ENCODE measurements at places on chromosomes 3 and 15.

DNA sequence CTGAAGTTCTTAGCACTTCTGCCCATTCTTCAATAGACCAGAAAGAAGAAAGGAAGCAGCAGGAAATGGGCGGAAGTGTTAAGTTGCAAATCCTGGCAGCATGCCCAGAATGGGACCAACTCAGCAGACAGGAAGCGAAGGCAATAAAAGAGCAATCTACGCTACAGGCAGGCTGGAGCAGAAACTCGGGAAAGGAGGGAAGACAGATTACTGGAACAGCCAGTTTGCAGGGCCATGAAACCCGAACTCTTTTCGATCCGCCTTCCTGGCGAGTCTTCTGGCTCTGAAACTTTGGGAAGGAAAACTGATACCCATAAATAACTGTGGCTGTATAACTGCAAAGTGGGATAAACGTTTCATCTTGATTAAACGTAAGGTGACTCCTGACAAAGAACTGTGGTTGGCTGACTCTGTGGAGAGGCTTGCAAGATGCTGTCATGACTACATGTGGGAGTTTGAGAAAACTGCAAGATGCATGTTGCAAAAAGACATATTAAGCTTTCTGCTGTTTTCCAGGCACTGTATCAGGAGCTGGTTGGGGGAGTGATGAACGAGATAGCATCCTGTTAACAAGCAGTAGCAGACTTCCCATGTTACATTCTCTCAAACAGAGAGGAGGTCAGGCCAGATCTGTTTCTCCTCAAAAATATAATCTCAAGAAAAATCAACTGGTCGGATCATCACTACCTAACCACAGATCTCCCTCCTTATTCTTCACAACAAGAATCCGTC lies 67.8 kb downstream of the FMN1 start:
- peak; percentile 67 for DNase-seq

- no peak for DNase-seq
Measured at GRCh38 chr15:92711457-92711831, 55.9 kb upstream of the FAM174B start.

DNA sequence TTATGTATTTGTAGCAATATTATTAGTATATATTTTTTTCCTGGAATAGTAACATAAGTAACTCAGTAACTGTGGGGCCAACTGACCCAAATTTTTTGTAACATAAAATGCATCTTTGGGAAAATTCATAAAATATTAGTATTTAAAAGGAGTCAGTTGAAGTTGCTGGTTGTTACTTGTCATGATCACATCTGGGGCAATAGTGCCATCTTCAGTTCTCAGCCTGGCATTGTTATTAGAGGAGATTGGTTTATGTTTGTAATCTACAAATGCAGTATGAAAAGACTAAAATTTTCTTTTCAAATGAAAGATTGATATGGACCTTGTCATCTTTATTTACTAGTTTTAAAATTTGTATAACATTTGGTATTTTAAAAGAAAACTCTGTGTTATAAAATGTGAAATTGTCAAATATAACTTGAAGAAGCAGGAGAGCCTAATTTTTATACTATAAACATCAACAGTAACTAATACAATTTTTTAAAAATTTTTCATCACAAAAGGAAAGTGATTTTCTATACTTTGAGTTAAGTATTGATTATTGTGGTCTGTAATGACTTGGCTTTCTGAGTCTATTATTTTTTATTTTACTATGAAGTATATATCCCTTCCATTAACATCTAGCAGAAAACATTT lies 38.8 kb upstream of the MLF1 start:
- peak; percentile 55 for DNase-seq

GRCh38 chr3:87198774-87199173 lies 28.3 kb upstream of the CHMP2B start:
- no peak for DNase-seq

DNA sequence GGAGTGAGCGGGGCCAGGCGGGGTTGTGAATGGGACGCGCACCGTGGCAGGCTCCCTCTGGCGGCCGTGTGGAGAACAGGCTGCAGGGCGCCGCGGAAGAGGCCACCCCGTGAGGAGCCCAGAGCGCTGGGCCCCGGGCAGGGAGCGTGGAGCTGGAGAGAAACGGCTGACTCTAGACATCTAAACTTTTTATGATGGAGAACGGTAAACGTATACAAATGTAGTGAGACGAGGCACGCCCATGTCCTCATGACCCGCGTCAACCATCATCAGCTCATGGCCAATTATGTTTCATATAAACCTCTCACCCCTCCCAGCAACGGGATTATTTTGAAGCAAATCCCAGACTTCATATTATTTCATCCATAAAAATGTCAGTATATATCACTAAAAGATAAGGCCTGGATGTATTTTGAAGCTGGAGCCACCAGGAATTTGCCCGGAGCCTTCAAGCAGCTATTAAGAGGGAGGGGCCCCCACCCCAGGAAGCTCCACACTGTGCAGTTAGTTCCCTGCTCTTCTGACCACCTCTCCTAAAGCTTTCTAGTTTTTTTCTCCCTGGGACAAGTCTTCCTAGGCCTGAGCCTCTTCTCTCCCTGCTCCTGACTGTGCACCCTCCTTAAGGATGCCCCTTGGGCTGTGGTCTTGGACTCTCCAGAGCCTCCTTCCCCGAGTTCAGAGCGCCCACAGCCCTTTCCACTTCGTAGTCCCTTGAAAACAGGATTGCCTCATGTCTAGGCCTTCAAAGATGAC lies 149.5 kb downstream of the SMAD6 start:
- DNase-seq = peak; percentile 89

GRCh38 chr3:17670749-17671148 lies 71.7 kb downstream of the TBC1D5 start:
- DNase-seq = no peak

GRCh38 chr3:152200476-152201420 lies 68.0 kb upstream of the MBNL1 start:
- no peak for DNase-seq

GRCh38 chr15:77179541-77179998 lies 108.7 kb upstream of the TSPAN3 start:
- no peak for DNase-seq

DNA sequence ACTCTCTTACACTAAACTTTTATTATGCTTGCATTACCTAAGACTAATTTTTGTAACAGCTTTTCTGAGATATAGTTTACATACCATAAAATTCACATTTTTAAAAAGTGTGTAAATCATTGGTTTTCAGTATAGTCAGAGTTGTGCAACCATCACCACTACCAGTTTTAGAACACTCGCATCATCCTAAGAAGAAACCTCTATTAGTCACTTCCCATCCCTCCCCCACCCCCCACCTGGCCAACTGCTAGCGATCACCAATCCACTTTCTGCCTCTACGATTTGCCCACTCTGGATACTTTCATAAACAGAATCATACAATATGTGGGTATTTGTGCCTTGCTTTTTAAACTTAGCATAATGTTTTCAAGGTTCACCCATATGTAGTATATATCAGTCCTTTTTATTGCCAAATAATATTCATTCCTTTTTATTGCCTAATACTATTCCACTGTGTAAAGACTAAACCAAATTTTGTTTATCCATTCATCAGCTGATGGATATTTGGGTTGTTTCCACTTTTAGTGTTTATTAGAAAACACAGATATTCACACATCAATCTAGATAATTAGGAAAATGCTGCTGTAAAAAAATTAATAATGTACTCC lies 23.0 kb downstream of the UBP1 start:
- DNase-seq = no peak

DNA sequence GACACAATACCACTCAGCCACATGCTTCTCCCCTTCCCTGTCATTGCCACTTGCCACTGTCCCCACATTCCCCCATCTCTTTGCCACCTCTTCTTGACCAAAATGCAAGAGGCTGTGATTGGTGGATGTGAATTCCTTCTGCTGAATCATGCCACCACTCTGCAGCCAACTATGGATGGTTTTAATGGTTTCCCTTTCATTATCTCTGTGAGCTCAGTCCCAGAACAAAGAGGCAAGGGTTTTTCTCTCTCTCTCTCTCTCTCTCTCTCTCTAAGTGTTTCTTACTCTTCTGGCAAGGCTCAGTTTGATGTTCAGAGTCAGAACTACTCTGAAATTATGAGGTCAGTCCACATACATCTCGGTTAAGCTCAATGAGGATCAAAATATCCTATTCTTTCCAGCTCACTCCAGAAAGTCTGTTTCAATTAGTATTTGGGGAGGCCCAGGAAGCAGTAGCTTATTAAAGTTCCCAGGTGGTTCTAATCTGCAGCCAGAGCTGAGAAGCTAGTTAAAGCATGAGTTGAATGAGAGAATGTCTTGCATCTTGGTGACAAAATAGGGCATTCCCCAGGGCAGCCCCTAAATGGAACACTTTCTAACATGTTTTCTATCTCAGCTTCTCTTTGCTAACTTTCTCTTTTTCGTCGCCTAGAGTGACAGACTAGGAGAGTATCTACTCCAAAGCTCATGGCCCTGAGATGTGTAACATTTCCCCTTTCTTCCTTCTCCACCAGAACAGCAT lies 8.5 kb upstream of the ILDR1 start:
- no peak for DNase-seq

DNA sequence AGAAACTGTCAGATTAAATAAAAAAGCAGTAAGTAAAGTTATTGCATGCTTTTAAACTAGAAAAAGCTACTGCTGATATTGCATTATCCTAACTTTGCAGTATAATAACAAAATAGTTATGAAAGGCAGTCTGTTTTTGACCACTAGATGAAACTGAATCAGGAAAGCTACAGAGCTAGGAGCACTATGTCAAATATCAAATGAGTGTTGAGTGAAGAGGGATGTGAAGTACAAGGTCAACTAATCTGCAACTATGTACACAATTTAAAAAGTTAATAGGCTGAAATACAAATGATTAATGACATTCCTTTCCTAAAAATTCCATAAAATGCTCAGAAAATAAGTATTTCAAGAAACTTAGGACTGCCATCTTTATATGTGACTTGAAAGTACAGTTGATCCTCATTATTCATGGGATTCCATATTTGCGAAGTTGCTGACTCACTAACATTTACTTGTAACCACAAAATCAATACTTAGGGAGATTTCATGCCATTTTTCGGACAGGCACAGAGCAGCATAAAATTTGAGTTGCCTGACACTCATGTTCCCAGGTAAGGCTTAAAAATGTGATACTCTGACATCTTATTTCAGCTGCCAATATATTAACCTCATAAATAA lies 34.5 kb downstream of the SLC4A7 start:
- no peak for DNase-seq

GRCh38 chr3:99967796-99968195 lies 146.5 kb downstream of the FILIP1L start:
- no peak for DNase-seq

DNA sequence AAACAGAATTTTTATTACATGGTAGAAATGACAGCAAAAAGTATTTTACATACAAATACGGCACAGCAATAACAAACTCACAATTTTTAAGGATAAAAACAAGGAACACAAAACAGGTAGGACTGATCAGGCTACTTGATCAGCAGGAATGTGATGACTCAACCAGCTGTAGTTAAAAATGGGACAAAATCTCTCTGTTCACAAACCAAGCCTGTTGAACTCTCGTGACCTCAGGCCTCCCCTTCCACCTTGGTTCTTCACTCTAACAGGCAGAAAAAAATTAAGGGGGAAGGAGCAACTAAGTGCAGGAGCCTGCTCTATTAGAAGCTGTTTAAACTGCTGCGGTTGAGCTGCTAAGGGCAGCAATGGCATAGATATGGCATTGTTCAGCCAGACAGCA lies 18.7 kb downstream of the FBXL22 start:
- no peak for DNase-seq

GRCh38 chr3:126287536-126288241 lies 69.5 kb downstream of the KLF15 start:
- DNase-seq = peak; percentile 84

GRCh38 chr3:170689893-170690660 lies 104.2 kb upstream of the SLC7A14 start:
- DNase-seq = peak; percentile 77

DNA sequence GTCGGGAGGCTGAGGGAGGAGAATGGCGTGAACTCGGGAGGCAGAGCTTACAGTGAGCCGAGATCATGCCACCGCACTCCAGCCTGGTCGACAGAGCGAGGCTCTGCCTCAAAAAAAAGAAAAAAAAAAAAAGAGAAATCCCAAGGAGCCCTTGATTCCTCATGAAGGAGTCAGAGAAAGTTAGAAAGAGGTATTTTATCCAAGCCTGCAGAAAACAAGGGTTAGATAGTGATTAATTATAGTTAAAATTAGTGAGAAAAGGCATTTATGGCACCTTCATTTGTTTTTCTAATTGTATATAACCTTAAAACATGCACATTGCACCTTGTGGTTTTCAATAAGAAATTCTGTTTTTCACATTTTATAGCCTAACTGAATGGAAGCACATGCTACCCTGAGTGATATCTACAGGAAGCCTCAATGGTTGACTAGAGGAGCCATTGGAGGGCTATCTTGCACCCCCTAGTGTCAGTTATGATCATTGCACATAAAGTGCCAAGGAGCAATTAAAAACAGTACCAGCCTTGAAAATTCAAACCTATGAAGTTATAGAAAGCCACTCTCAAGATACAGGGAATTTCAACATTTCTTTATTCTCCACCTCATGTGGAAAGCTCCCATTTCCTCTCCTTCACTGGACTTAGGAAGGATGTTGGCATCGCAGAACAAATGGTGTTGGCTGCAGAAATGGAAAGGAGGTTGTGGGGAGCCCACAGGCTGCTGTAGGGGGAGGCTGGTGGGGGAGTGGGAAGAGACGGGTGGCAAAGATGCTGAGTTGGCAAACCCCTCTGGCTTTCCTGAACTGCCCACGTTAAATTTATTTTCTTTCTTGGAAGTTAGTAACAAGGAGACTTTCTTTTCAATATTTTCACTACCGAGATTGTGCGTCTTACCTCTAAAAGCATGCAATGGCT lies 48.5 kb downstream of the ITGA11 start:
- peak; percentile 26 for DNase-seq

GRCh38 chr15:78216276-78217104 lies 17.9 kb downstream of the ACSBG1 start:
- DNase-seq = peak; percentile 39

- DNase-seq = no peak
Measured at GRCh38 chr15:64905941-64906340, 5.8 kb upstream of the ANKDD1A start.

- no peak for DNase-seq
Measured at GRCh38 chr3:179071027-179071322, 634 bp downstream of the ZMAT3 start.

GRCh38 chr15:98039596-98039995 lies 79.1 kb downstream of the ARRDC4 start:
- no peak for DNase-seq
